Activated T-cell treated with anti-CD3 and anti-CD28 coated beads for 24 hours (primary cell): ENCODE measurements at places on chromosomes 3 and 15.

DNA sequence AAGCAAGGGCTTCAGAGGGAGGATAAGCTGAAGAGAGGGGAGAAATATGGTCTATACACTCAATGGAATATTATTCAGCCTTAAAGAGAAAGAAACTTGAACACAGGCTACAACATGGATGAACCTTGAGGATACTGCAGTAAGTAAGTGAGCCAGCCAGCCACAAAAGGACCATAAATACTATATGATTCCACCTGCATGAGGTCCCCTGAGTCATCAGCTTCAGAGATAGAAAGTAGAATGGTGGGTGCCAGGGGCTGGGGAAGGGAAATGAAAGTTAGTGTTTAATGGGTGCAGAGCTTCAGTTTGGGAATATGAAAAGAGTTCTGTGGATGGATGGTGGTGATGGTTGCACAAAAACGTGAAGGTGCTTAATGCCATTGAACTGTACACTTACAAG is 68.4 kb upstream of the SEC13 start:
- DNase-seq, result no peak

DNA sequence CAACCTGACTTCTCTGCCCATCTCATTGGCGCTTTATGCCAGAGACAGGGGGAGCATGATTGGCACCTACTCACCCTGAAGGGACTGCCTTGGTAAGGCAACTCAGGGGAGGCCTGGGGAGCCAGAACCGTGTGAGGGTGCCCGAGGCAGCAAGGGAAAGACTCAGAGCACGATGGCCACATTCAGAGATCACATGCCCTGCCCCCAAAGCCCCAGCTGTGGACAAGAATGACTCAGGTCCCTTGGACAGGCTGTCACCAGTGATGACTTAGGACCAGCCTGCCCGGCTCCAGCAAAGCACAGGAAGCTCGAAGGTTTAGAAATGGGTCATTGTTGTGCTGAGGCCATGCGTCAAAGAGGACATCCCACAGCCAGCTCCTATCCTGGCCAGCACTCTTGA is 49.1 kb upstream of the LIMD1 start:
- DNase-seq, result no peak

DNA sequence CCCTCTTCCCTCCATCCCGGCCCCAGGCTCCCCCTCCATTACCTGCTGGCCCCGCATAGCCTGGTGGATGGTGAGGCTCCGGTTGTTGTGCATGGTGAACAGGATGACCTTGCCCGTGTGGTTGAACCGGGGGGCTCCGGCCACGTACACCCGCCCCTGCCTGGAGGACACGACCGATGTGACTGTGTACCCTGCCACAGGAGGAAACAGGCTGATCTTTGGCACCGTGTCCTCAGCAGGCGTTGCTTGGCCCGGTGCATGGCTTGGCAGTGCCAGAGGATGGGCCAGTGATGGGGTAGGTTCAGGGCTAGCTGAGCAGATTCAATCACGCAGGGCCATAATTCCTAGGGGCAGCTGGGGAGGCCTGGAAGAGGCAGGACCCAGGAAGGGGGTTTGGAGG is 58.1 kb downstream of the FEM1B start:
- no peak for DNase-seq

DNA sequence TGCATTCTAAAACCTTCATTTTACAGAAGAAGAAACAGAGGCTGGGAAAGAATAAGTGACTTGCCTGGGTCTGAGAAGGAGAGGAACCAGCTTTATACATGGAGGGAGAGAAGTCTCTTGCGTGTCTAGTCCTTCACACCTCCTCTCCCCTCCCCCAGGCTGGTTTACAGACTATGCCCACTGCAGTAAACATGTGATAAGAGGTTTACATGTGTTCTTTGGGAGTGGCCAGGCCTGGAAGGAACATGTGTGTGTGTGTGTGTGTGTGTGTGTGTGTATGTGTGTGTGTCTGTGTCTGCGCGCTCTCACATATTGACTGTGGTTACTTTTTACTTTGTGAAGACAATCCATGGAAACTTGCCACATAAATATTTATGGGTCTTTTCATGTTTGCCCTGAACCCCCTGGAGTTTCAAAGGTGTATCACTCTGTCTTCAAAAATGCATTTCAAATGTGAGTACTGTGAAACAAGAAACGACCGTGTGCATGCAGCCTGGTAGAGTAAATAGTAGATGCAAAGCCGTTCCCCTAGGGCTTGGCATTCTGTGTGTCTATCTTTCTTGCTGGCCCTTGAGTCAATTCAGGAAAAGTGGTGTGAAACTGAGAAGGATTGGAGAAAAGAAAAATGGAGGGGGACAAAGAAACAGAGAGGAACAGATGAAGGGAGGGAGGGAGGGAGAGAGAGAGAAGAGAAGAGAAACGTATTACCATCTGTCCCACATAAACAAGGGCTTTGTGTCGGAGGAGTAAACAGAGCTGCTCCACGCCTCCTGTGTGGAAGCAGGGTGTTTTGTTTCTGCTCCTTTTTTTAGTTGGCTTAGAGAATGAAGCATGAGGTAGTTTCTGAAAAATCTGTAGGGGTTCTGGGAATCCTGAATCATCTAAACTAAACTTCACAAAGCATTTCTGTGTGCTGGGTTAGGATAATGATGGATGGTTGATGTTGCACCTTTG is 51.7 kb downstream of the CLDN11 start:
- DNase-seq, result no peak

DNA sequence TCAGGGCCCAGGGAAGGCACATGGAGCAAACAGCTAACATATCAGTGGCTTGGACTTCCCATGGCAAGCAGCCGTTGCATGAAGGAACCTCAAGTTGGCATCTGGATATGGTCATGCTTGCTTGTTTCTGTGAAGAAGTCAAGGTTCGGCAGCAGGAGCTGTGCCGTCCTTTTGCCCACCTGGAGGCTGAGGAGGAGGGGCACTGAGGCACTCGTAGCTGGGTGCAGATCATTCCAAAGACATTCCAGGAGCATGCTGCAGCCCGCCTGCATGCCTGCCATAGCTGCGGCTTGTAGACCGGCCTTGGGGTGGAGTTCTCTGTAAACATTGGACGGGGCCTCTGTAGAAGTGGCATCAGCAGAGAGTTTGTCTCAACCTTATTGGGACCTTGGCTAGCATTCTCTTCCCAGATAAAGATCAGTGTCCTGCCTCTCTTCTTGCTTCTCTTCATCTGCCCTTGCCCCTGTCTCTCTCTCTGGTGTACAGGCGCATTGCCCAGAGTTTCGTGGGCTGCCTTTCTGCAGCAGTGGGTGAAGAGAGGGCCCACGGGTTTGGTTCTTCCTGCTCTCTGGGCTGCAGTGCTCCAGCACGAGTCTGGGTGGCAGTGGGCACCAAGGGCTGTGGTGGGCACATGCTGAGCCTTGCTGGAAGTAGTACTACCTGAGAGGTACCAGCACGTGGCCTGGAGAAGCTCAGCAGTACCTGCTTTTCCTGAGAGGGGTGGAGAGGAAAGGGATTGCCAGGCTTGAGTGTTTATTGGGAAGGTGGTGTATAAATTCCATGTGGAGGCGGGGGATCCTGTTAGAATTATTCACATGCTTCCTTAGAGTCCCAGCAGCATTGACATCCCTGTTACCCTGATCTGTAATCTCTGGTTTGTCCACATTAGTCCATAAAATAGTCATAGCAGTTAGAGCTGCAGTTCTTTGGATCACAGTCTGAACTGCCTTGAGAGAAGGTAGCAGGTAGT is 49.4 kb downstream of the CHCHD6 start:
- DNase-seq, result no peak

GRCh38 chr15:39167164-39168058 is 413.5 kb upstream of the THBS1 start:
- DNase-seq, result no peak

DNA sequence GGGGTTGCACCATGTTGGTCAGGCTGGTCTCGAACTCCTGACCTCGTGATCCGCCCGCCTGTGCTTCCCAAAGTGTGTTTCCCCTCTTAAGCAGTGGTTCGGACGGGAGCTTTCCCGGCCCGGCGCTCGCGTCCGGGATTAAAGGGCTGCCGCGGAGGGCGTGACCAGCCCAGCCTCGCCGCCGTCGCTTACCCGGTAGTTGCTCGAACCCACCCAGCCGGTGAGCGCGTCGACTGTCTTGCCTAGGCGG is 513 bp downstream of the CLASP2 start:
- DNase-seq, result no peak

- peak; percentile 20 for DNase-seq
These were observed 256.5 kb downstream of the THRB start for GRCh38 chr3:24237971-24238706.

DNA sequence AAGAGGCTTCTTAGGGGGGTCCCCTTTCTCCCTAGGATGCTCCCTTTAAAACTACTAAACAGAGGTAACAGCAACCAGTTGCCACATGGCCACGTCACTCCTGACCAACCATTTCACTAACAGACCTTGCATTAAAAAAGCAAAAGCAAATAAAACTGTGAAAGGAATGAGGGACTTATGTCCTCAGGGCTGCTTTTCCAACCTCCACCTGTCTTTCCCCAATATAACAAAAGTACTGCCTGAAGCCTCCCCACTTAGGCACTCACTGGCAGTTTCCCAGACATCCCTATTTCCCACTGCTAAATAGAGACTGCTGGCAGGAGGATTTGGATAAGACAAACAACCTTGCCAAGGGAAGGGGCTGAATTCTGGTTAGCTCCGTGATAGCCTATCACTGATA is 130.3 kb downstream of the ATP8B4 start:
- DNase-seq, result no peak

DNA sequence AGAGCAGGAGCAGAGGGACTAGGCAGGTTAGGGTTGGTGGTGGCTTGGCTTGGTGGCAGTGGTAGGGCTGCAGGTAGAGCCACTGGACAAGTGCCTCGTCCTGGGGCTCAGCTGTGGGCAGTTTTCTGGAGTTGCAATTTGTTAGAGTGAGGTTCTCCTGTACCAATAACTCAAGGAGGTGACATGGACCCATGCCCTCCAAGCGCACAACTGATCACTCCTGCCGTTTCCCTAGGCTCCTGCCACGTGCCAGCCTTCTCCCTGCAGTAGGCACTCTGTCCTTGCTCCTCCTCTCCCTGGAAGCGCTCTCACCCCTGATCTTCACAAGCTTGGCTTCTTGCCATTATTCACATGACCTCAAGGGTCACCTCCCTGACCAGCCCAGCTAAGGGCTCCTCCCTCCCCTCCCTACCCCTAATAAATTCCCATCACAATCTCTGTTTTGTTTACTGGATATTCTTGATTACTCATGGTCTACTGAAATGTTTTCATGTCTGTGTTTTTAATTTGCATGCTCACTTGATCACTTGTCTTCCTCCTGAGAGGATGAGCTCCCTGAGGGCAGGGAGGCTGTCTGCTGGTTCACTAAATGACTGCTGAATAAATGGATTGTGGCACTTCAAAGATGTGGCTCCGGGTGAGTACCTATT is 3.3 kb downstream of the WNT7A start:
- no peak for DNase-seq

DNA sequence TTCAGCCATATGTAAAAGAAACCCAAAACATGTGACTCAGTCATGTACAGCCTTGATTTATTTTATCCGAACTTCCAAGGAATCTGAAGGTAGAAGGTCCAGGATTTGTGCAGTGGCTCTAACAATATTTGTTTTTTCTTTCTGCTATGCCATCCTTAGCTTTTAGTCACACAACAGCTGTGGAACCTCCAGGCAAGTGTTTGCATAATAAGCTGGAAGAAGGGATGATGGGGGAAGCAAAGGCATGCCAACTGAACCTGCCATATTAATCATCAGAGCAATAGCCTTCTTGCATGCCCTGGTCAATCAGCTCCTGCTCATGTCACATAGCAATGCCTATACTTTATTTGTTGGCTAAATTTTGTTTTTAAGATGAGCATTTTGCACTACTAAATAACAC is 444.7 kb upstream of the ARPP21 start:
- DNase-seq, result no peak

DNA sequence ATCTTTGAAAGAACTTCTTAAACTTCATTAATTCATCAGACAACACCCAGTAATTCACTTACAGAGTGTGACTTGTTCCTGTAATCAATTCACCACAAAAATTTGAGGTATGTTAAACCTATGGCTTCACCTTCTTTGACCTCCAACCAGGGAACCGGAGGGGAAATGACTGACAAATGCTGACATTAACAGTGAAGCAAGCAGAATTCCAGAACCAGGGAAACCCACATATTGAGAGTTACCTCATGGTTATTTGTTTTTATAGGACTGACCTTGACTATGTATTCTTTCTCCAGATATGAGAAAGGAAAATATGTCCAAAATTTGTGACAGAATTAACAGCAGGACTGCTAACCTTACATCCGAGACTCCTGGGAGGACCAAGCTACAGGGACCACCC is 2.7 kb downstream of the P3H2 start:
- no peak for DNase-seq

DNA sequence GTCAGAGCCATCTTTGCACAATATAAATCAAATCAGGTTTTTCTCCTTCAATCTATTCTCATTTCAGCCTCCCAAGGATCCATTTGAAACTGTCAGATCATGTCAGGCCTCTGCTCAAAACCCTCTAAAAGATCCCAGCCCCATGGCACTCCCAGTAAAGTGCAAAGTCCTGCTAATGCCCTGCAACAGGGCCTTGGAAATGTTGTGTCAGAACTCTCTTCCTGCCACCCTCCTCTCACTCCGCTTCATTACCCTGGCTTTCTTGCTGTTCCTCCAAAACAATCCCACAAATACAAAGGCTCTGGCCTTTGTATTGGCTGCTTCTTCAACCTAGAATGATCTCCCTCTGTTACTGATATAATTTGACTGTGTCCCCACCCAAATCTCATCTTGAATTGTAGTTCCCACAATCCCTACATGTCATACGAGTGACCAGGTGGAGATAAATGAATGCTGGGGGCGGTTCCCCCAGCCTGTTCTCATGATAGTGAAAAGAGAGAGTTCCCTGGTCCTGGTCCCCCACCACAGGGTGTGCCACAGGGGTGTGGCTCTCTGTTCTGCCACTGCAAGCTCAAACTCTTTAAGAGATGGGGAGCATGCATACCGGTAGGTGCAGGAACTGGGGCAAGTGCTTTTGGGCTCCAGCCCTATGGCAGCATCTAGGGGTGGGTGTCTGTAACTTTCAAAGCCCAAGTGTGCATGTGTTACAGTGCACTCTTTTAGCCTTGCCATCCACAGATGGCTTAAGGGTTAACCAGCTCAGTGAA is 22.9 kb upstream of the TRA2B start:
- DNase-seq, result no peak

DNA sequence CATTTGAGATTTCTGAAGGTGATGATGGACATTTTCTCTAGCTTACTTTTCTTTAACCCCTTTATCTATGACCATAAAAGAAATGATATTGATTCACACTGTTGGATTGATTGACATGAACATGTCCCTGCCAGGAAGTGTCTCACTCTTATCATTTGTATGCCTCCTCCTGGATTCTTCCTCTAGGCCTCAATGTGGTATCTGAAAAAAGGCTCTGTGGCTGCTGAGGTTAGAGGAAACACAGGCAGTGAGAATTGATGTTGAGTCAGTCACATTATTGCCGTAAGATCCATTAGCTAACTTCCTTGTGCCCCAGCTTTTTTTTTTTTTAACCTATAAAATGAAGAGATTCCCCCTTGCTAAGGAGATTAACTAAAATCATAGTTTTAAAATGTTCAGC is 8.0 kb upstream of the THRB start:
- DNase-seq, result no peak

GRCh38 chr3:9746330-9746729 is 3.4 kb upstream of the OGG1 start:
- no peak for DNase-seq
